HuH-7 (cell line): ENCODE measurements at places on chromosomes 1 and 21.
A peak's percentile ranks its signal among the peaks of the same experiment; 100 is the strongest.

- no peak for DNase-seq
Observed at GRCh38 chr21:44630440-44630839, 3.5 kb downstream of the KRTAP10-9 start.

GRCh38 chr1:188433425-188433824, 1604.7 kb downstream of the PLA2G4A start:
- no peak for DNase-seq

DNA sequence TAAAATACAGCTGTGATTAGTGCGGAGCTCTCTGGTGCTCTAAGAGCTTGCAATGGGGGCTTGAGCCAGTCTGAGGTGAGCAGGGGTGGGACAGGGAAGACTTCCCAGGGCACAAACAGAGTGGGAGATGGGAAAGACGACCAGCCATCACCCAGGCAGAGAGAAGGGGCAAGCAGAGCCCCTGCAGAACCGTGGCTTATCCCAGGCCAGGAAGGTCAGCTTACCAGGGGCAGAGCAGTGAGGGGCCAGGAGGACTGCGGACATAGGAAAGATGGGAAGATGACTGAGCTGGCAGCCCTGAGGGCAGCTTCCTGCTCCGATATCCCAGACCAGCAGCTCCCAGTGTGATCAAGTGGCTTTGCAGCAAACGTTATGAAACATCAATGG, 55.4 kb upstream of the IFFO2 start:
- DNase-seq = no peak

GRCh38 chr1:102588536-102588935, 519.8 kb downstream of the COL11A1 start:
- no peak for DNase-seq

- no peak for DNase-seq
Observed at GRCh38 chr1:169586067-169586394, 250 bp downstream of the F5 start.

- DNase-seq = no peak
Observed at GRCh38 chr1:97252076-97252475, 530.5 kb downstream of the PTBP2 start.

GRCh38 chr1:117732956-117733355, 127.1 kb downstream of the TENT5C start:
- DNase-seq = no peak

DNA sequence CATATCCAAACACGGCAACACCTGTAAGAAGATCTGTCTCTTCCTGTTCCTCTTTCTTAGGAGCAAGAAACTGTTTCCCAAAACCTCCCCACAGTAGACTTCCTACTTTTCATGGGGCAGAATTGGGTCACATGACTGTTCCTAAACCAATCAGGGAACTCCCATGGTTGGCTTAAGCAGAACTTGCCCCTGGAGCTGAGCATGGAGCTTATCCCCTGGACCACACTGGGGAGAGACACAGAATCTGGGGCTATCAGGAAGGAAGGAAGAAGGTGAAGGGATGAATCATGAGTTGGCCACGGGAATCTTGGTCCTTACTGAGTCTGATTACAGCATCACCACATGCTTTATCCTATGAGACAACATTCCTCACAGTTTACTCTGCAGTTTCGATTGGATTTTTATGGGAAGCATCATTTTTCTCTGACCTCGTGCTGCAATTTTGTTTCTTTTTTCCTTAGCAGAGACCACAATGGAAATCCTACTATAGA, 81.8 kb downstream of the CDC7 start:
- DNase-seq = no peak

DNA sequence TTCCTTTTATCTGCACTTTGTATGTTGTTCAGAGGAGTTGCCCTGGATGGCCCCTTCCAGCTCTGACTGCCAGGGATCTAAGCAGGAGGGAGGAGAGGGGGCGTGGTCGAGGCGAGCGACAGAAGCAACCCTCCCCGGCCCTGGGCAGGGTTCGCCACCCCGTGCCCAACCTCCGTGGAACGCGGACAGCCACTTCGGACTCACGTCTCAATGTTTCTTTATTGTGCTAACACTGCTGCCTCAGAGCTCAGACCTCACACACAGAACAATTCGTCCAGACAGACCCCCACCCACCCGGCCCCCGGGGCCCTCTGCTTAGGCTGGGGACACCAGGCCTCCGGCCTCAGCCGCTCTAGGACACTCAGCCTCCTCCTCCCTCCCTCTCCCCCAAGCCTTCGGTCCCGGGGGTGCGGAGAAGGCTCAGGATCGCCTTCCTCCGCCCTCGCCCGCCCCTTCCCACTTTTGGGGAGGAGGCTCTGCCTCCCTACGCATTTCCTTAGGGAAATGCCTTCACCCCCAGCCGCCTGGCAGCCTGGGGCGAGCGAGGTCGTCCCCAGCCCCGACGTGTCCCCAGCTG, 8.3 kb downstream of the VSIG8 start:
- peak; percentile 25 for DNase-seq

DNA sequence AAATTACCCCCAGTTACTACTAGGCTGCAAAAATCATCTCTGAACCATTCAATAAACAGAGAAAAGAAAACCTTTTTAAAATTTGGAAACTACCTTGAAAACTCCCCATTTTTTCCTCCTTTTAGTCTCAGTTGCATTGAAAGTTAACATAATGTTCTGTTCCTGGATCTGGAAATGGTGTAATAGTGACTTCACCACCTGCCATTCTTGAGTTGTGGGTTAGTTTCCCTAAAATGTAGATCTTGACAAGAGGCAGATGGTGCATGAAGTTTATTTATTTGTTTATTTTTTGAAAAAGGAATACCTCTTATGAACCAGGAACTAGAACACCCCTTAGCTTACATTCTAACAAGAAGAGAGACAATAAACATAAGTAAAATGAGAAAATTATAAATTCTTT, 72.8 kb downstream of the ATF6 start:
- DNase-seq = no peak

DNA sequence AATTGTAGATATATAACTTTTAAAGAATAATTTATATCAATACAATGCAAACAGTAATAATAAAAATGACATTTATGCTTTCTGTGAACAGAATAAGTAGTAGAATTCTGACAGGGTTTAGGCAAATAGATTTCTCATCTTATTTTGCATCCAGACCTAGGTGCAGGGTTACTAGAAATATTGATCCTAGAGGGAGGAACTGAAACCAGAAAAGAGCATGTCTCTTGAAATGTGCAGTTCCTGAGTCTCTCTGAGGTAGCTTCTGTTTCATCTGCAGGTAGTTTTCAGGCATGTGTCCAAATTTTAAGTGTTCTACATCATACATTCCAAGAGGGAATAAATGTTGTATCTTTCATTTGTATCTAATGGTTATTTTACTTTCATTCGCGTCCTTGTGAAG, 631.9 kb upstream of the ADGRL4 start:
- DNase-seq = no peak

DNA sequence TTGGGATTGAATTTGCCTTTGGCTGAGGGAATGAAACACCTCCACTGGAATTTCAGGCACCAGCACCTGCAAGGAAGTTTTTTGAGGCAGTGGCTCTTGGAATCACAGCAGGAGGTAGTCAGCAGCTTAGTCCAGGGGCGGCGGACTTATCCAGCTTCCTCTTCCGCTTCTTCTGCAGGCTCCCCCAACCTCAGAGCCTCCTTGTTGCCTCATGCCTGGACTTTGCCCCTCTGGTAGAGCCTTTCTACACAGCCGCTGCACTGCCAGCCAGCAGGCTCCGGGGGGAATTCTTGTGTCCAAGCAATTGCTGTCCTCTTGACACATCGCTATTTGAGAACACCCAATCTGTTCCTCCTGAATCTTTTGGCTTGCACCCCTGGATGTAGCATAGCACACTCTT, 4.4 kb upstream of the RHEX start:
- DNase-seq = peak; percentile 66

- no peak for DNase-seq
Observed at GRCh38 chr1:6591222-6591621, 11.4 kb downstream of the ZBTB48 start.

DNA sequence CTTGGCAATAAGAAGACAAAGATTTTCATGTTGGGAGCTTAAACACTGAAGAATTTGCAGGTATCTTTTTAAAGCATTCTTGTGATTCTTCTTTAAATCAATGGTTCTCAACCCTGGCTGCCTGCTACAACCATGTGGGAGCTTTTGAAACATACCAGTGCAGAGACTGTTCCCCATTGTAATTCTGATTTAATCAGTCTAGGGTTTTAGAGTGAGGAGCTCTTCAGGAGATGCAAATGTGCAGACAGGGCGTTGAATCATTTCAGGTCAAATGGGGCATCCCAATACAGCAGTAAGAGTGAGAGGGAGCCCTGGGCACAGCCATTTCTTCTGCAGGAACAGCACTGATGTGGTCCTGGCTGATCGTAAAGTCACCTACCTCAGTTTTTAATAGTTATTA, 24.3 kb downstream of the KCNJ6 start:
- no peak for DNase-seq

DNA sequence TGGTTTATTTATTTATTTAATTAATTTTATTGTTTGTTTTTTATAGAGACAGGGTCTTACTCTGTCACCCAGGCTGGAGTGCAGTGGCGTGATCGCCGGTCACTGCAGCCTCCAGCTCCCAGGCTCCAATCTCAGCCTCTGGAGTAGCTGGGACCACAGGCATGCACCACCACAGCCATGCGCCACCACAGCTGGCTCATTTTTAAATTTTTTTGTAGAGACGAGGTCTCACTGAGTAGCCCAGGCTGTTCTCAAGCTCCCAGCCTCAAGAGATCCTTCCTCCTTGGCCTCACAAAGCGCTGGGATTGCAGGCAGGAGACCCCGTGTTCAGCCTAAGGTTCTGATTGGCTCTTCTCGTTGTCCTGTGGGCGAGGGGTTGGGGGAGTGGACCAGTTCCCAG, 22.1 kb downstream of the UMODL1 start:
- no peak for DNase-seq

DNA sequence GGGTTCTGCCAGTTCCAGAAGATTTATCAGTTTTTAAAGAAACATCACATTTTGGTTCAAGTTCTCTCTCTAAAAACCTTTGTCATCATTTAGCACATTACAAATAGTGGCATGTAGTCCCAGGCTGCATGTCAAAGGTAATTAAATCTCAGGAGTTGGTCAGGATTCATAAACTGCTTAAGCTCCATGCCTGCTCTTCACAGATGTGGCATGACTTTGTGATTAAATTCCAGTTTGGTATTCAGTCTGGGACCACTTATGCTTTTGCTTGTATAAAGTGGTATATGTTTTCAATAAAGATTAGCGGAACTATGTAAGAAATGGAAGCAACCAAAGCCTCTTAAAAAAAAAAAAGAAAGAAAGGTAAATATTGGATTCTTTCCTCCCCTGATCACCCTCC, 408.0 kb downstream of the DISC1 start:
- no peak for DNase-seq

GRCh38 chr1:232508130-232508701, 121.7 kb downstream of the SIPA1L2 start:
- no peak for DNase-seq

GRCh38 chr21:45827302-45827692, 154.3 kb upstream of the COL6A1 start:
- DNase-seq = no peak

DNA sequence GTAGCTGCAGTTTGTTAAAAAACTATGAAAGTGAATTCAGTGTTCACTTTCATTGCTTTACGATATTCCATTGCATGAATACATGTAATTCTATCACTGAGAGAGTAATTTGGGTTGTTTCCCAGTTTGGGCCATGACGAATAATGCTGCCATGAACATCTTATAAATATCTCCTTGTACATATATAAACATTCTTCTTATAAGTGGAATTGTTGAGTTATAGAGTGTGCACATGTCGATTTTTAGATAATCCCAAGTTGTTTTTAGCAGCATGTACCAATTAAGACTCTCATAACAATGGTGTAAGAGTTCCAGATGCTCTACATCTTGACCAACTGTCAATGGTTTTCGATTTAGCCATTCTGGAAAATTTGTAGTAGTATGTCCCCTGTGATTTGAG, 40.9 kb downstream of the ALG6 start:
- no peak for DNase-seq

GRCh38 chr1:61536174-61537108, 188.5 kb downstream of the TM2D1 start:
- DNase-seq = no peak
